ENCODE measurements at places on chromosomes 1 and 21.

DNA sequence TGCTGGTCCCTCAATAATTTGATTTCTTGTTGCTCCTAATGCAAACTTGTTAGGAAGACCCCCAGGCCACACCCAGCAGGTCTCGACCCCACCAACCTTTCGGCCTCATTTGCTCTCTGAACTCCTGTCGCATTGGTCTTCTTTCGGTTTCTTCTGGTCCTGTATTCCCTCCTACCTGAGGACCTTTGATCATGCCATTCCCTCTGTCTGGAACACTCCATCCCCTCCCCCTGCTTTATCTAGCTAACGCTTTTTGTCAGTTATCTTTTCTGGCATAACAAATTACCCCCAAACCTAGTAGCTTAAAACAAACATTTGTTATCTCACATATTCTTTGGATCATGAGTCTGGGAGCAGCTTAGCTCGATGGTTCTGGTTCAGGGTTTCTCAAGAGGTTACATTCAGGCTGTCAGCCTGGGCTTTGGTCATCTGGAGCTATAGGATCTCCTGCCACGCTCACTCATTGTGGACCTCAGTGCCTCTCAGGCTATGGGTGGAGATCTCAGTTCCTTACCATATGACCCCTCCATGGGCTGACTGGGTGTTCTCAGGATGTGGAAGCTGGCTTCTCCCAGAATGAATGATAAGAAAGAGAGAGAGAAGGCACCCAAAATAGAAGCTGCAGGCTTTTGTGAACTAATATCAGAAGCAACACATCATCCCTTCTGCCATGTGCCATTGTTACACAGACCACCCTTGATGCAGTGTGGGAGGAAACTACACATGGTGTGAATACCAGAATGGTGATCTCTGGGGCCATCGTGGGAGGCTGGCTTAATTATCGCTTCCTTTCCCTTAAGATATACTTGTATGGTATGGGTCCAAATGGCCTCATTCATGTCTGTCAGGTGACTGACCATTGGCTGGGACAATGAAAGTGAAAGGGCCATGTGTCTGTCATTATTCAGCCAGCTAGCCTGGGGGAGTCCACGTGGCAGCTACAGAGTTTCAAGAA lies 29.1 kb upstream of the BCAR3 start:
- DNase-seq = no peak

DNA sequence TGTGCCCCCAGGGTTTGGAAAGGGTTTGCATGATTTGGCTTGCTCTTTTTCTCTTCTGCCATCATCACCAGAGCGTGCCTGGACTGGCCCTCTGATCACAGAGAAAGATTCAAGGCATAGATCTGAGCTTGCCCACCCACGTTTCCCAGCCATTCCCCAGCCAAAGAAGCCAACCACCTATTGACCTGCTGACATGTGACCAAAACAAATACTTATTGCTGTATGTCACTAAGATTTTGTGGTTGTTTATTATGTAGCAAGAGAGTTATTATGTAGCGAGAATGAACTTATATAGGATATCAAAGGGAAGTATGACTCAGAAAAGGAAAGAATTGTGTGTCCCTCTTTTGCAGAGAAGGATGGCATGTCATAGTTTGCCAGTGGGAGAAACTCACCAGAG lies 59.9 kb downstream of the UBE2U start:
- DNase-seq = no peak

DNA sequence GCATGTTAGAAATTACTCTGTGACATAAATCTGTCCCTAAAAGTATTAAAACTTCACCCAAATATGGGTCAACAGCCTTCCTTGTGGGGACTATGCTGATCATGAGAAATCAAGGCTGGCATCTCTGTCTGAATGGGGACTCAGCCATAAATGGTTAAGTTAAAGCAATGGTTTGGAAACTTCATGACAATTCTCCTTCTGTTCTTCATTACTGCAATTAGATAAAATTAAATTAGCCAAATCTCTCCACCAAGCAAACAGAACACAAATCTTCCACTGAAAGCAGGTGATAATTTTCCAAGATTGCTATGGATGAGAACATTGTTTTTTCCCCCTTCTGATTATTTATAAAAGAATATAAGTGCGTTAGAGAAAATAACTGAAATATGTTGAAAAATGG lies 346.1 kb downstream of the KCNH1 start:
- no peak for DNase-seq

DNA sequence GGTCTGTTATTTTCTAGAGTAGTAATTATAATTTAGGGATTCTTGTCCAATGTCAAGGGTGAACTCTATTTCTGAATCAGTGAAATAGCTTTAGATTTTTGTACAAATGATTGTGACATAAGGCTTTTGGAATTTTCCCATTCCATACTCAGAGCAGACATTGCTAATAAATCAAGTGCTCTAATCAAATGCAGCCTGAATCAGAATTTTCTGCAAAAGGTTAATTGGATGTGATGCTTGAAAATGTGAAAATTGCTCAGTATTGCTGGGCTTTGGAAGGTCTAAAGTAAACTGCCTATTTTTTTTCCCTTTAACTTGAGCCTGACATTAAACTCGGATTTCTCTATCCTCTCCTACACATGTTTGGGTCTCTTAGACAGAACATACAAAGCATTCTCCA lies 23.2 kb downstream of the SGIP1 start:
- no peak for DNase-seq

- no peak for DNase-seq
Observed at GRCh38 chr1:108617008-108617723, 43.7 kb downstream of the HENMT1 start.

DNA sequence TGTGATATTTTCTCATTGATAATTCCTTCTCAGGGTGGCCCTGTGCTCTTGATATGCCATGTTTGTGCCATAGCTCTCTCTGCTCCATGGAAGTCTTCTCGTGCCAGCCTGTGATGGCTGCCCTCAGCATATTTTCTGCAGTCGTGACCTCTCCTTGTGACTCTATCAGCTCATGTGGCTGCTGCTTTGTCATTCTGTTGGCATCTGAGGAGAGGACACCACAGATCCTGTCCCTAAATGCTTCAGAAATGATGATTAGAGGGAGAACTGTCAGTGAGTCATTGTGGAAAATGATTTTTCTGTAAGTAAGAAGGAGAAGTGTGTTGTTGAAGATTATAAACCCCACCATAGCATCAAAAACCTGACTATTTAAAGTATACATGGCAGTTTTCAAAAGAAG lies 286.0 kb downstream of the ADGRL2 start:
- DNase-seq = no peak

- DNase-seq = no peak
Observed at GRCh38 chr1:153777648-153778047, 2.4 kb downstream of the SLC27A3 start.

DNA sequence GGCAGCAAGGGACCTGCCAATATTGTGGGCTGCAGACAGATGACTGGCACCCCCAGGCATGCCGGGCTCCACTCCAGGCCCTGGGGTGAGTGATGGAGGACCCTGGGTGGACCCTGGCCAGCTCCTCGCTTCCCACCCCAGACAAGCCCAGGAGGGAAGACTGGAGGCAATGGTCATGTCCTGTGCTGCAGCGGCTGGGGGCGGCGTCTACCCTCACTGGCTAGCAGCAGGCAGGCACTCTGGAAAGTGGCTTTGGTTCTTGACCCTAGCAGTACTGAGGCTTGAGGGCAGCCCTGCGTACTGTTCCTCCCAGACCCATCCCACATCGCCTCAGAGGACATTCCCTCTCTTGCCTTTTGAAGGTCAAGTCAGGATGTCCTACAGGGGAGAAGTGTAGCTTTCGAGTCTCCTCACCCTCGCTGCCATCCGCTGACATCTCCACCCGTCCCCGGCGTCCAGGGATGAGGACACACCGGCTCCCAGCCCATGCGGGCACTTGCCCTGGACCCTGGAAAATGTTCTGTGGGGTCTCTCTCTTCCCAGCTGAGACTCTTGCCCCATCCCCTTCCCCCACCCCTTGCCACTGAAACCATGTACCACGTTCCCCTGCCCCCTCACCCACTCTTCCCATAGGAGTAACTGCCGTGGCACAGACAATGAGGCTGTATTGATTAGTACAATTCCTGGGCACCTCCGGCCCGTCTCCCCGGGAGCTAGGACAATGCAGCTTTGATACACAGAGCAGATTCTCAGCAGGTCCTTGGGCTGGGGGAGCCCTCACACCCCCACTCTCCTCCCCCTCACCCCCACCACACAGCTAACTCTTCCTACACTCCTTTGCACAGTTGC lies 15.0 kb downstream of the SLC6A9 start:
- no peak for DNase-seq

DNA sequence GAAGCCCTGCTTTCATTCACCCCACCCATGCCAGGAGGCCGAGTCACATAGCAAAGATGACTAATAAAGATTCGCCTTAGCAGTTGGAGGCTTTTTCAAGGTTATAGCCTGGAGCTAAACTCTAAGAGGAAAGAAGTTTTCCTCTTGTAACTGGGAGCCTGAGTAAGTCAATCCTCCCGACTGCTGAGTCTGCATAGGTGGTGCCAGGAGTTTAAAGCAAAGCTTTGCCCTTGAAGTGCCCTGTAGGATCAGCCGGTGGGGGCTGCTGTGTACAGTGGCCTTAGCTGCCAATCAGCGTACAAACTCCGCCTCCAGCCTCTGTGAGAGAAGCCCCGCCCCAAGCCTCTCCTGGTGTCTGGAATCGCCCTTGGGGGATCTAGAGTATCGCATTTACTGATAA lies 147.5 kb upstream of the SPATA6 start:
- no peak for DNase-seq

- DNase-seq = no peak
Observed at GRCh38 chr21:45977396-45977795, 4.2 kb upstream of the COL6A1 start.

- DNase-seq = no peak
Observed at GRCh38 chr1:24946861-24947658, 17.0 kb upstream of the RUNX3 start.

DNA sequence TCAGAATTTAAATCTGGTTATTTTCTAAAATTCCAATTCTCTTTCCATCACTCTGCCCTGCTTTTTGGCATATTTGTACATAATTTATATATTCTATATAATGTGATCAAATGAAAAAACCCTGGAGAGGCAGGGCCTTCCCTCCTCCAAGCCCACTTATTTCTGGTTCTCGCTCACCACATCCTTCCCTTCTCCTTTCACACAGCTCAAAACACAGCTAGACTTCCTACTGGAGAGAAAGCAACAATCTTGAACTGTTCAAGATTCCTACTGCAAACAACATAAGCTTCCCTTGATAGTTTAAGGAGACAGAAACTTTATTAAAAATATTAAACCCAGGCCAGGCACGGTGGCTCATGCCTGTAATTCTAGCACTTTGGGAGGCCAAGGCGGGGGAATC lies 7.6 kb upstream of the AIM2 start:
- no peak for DNase-seq

DNA sequence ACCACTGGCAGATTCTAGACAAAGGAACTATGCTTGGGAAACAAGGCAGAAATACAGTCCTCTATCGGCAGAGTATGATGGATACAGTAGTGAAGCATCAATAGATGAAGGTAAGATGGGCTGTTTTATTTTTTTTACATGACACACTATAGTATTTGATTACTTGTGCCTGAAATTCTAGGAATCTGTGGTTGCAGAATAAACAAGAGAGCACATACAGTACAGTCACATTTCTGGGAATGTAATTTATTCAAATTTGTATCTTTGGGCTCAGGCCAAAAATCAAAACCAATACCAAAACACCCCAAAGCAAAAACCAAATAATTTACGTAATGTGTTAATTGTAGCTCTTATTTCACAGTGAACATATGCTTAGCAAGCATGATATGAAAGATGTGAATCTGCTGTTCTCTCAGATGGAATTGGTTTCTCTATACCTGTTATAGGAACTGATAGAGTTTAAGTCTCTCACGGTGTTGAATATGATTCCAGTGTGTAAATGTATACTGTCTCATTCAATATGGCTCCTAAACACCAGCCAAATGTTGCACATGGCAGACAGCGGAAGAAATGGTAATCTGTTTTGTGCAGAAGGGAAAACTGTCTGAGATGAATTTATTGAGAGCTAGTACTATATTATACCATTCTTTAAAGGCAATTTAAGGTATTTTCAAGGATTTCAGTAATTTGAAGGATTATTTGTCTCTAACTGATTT lies 83.3 kb downstream of the SYT14 start:
- DNase-seq = no peak

DNA sequence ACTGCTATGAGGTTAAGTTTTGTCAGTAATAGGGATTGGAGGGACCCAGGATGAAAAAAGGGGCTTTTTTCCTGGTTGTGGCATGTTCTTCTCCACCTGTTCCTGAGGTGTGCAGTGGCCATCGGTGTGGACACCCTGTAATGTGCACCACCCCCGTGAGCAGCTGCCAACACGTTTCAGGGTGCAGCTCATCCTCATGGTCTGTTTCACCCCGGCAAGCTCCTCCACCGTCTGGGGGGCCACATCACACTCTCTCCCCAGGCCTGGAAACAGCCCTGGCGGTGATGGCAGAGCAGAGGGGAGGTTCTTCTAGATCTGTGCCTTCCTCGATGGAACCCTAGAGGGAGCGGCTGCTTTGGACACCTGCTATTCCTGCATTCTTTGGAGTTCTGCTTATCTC lies 435.4 kb downstream of the MATN1 start:
- no peak for DNase-seq

GRCh38 chr1:216020743-216021345 lies 402.4 kb downstream of the USH2A start:
- DNase-seq = no peak

DNA sequence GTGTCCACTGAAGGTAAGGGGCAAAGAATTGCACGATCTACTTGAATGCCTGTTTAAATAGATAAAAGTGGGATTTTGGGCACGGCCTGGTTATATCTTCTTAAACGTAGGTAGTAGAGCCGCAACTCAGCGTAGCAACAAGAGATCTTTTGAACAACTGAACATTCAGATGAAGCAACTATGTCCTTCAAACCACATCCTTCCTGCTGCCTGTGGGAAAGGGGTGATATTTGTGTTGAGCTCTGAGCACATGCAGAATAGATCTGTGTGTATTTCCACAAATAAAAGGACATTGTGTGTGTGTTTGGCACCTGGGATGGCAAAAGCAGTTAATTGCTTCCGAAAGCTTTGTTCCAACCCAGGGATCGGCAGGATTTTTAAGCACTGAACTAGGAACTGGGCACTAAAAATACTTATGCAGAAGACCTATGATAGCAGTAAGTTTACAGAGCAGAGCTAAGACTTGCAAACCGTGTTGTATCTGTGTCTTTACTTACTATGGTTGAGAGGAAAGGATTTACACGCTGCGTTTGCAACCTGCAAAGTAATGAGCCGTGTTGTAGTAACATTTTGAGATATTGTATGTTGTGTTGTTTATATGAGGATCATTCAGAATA lies 333.4 kb downstream of the CHRM3 start:
- DNase-seq = no peak

DNA sequence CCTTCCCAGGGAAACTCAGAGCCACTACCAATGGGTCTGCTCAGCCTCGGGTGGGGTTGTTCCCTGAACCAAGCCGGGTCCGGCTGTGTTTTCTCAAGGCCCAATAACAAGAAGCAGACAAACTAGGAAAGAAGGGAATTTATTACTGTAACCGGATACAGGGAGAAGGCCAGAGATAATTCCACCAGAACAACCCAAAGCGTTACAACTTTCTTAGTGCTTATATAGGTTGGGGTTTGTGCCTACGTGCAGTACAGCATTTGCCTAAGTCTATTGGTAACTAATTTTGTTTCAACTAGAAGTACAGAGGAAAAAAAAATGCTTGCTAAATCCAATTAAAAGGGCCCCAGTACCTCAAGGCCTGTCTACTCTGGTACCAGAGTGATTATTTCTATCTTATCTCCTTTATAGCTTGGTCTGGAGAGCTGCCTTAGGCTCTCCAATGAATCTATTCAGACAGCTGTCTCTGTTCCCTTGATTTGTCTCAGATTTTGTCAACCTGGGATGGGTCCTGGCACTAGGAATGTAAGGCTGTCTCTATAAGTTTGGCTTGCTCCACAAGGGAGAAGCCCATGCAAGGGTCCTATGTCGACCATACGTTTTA lies 57.3 kb upstream of the CCDC190 start:
- no peak for DNase-seq

- DNase-seq = no peak
Observed at GRCh38 chr1:29569971-29570634, 333.8 kb downstream of the PTPRU start.
